ENCODE measurements at places on chromosomes 12 and 14.

DNA sequence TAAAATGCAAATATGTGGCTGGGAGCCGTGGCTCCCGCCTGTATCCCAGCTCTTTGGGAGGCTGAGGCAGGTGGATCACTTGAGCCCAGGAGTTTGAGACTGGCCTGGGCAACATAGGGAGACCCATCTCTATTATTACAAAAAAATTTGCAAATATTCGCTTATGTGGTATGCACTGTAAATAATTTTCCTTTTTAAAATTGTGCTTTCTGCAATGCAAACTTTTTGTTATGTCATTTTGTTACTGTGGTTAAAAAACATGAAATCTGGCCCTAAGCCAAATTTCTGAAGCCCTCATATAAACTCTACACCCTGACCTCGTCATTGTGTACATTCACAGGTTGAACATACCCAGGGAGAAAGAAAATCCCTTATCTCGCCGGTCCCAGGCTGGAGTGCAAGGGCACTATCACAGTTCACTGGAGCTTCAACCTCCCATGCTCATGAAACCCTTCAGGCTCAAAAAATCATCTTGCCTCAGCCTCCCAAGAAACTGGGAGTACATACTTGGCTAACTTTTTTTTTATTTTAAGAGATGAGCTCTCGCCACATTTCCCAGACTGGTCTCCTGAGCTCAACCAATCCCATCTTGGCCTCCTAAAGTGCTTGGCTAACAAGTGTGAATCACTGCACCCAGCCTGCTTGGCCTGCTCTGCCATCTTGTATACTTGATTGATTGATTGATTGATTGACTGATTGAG is 24.7 kb downstream of the TRAPPC6B start:
- DNase-seq: no peak

DNA sequence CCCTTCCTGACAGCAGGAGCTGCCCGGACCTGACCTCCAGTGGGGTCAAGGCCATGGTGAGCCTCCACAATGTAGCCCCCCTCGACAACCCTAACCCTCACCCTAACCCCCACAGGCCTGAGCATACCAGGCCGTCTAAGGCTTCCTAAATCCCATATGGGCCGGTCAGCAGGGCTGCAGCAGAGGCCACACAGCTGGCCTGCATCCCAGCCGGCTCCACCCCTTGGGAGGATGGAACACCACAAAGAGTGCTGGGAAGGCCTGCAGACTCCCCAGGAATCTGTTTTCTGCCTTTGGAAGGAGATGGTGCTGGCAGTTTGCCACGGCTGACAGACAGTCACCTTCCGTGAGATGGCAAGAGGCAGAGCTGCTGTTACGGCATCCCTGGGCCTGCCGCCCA is 2.8 kb downstream of the TMEM179 start:
- no peak for DNase-seq

DNA sequence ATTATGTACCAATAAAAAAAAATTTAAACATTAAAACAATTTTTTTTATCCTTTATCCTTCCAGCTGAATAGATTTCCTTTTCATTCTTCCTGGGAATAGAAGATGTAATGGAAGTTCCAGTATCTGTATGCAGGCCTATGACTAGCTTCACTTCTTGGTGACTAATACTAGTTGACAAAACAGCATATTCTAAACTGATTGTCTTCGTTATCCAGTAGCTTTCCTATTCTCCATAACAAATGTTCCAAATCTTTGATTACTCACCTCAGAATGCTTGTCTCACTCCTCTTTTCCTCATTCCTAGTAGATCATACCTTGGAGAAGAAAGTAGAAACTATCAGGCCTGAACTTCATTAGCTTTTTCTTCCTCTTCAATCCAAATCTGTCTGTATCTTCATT is 70.7 kb downstream of the PLEKHA5 start:
- no peak for DNase-seq

- no peak for DNase-seq
These were observed 183.0 kb downstream of the ERC1 start for GRCh38 chr12:1173781-1174617.

DNA sequence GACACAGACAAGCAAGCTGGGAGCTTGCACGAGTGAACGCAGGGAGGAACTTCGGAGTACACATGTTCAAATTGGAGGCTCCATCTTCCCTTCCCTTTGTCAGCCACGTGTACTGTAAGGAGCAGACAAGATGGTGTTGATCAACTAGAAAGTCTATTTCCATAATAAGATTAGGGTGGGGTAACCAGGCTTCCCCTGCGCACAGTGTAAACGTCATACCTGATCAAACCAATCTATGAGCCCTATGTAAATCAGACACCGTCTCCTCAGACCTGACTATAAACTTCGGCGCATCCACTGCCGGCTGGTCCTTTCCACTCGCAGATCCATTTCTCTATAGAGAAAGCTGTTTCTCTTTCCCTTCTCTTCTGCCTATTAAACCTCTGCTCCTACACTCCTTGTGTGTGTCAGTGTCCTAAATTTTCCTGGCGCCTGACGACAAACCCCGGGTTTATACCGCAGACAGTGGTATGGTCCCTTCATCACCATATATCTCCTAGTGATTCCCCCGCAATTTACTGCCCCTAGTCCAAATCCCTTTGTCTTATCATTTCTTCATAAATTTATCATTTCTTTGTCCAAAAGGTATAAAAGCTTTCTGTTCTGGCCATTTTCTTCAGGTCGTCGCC is 7.5 kb upstream of the ETFBKMT start:
- DNase-seq: no peak

GRCh38 chr12:89648211-89648930 is 60.3 kb downstream of the ATP2B1 start:
- no peak for DNase-seq

DNA sequence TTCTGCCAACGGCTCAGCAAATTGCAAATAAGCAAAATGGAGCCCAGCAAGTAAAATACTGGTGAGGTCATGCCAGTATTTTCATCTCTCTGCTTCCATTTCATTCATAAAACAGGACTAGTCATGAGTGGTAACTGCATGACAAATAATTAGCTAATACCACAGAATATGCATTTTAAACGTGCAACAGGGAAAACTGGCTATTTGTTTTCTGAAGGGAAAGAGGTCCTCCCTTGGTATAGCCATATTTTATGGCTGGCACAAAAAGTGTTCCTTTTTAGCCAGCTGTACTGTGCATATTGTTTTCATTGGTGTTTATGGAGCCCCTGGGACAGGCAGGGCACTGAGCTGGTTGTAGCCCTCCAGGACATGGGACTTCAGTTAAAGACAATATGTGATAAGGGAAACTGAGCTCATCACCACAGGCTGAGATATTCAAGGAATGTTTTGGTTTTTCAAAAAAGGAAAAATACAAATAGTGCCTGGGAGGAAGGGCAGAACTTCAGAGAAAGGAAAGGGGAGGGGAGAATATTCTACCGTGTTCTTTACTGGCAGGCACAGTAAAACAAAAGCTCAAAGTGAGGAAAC is 26.1 kb upstream of the FOXN3 start:
- no peak for DNase-seq

GRCh38 chr12:103561174-103561573 is 25.9 kb upstream of the STAB2 start:
- no peak for DNase-seq

- no peak for DNase-seq
These were observed 120.4 kb upstream of the TMCC3 start for GRCh38 chr12:94770791-94771190.

- no peak for DNase-seq
These were observed 22.5 kb downstream of the MAX start for GRCh38 chr14:65079768-65080167.

- DNase-seq: no peak
These were observed 19.1 kb upstream of the ALX1 start for GRCh38 chr12:85260896-85261295.

GRCh38 chr12:68121143-68121542 is 38.4 kb downstream of the IFNG start:
- DNase-seq: peak; percentile 51

DNA sequence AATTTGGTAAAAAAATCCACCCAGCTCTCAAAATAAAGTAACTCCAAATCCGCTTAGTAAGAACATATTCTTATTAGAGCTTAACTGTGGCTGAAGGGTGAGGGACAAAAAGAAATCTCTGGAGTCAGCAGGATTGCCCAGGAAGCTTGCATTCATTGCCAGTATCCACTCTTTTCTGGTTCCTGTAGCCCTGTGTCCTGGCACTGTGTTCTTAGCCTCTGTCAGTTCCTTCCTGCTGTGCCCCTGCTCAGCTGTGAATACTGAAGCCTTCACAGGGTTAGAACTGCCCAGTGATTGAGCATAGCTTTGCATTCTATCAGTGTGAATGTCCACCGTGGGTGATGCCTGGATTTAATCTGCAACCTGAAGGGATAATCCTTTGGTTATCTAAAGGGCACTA is 266.9 kb upstream of the PELI2 start:
- DNase-seq: no peak

- DNase-seq: no peak
These were observed 590.0 kb downstream of the BCL11B start for GRCh38 chr14:98682033-98682432.

DNA sequence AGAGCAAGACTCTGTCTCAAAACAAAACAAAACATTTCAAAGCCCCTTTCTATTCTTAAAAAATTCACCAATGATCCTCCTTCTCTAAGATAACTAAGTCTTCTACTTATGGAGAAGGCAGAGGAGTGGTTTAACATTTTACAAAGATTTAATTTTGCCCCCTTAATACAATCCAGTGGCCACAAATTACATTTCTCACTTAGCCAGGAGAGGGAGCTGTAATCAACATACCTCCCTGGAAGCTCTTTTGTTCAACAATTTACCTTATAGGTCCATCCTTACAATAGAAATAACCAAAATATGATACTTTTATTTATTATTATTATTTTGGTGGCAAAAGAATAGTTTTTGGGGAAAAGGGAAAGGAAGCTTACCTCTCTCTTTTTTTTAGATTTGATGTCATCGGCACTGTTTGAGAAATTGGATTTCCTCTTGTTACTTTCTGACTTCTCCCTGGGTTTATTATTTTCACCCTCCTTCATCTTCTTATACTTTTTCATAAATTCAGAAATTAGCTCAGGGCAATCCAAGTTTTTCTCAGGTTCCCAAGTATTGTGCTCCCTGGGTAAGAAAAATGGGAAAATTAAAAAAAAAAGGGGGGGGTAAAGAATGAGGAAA is 28.1 kb downstream of the CBX5 start:
- no peak for DNase-seq

GRCh38 chr14:33068626-33069025 is 129.9 kb downstream of the NPAS3 start:
- DNase-seq: no peak

DNA sequence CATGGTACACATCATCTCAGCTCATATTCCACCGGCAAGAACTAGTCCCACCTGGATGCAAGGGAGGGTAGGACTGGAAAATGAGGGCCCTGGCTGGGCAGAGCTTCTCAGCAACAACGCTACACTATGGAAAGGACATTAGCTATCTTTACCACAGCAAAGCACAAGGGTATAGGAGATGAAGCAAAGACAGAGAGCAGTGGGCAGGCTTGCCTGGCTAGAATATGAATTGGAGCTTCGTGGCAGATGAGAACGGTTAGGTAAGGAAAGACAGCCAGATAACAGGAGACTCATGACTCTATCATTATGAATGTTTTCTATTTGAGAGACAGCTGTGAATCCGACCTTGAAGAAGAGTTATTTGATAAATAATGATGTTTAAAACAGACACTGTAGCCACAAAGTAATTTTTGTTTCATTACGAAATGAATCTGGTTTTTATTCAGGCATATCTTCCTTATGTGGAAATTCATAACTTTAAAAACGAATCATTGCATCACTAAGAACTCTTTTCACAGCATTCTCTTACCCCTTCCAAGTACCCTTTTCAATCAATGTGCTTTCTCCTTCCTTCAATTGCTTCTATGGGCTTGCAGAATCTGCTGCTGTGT is 59.1 kb upstream of the PCED1B start:
- DNase-seq: no peak

- DNase-seq: no peak
These were observed 259.7 kb downstream of the AACS start for GRCh38 chr12:125324861-125325490.

DNA sequence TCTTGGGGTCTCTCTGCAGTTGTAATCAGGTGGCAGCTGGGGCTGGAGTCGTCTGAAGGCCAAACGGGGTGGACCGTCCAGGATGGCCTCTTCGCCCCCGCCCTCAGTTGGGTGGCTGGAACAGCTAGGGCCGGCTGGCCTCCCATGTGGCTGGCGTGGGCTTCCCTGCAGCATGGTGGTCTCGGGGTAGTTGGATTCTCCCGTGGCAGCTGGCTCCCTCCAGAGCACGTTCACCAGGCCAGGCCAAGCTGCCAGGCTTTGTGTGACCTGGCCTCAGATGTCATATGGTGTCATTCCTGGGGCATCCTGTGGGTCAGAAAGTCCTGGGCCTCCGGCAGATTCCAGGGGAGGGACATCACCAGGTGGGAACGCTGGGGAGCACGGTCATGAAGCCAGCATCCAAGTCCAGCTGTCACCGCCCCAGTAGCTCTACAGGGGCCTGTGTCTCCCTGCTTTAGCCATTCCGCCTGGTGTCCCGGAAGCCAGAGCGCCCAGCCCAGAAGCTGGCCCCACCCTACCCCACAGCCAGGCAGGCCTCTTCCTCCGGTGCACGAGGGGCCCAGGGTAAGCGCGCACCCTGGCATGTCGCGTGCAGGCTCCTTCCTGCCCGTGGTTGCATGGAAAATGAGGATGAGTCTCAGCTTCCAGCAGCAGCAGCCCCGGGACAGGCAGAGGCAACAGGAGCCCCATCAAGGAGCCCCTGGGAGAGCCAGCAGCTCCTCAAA is 1.3 kb upstream of the NUDT14 start:
- no peak for DNase-seq

- DNase-seq: no peak
These were observed 1.4 kb upstream of the KCNK10 start for GRCh38 chr14:88324491-88324890.

GRCh38 chr12:123829561-123829960 is 67.5 kb downstream of the DNAH10 start:
- no peak for DNase-seq

DNA sequence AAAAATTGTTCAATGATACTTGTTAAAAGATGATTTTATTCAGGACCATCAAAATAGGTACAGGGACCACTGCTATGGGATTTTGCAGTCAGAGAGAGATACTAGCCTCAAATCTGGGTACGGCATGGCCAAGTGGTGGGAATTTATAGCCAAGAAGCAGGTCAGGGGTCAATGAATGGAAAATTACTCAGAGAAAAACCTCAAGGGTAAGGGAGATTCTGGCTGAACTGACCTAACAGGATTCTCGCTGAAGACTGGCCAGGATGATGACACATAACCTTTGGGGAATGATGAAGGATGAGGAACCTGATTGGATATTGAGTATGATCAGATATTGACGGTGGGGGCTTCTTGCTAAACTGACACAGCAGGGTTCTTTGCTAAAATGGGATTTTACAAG is 32.7 kb downstream of the DEPDC4 start:
- no peak for DNase-seq

- DNase-seq: no peak
These were observed 39.1 kb downstream of the DDHD1 start for GRCh38 chr14:53113989-53114388.

GRCh38 chr12:104455578-104456416 is 951 bp upstream of the CHST11 start:
- no peak for DNase-seq

Data from activated naive CD8-positive, alpha-beta T cell treated with anti-CD3 and anti-CD28 coated beads for 36 hours (primary cell).